ENCODE measurements at places on chromosomes 6 and 20.

GRCh38 chr6:13178107-13178506 is 150.2 kb downstream of the TBC1D7 start:
- DNase-seq, result no peak

DNA sequence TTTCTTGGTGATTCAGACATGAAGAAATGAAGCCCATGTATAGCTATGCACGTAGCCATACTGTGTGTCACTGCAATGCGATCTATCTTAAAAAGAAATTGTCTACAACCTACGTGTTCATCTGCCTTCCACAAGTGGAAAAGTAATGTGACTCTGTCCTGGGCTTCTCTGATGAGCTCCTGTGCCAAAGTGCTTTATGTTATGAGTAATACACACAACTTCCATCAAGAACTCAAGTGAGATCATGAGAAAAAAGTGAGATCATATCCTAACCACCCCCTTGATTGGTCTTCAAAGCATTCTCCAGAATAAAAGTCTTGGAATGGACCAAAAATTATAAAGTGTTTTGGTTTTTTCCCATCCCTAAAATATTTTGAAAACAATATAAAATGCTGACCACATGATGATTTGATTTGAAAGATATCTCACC is 114.3 kb downstream of the DST start:
- no peak for DNase-seq

DNA sequence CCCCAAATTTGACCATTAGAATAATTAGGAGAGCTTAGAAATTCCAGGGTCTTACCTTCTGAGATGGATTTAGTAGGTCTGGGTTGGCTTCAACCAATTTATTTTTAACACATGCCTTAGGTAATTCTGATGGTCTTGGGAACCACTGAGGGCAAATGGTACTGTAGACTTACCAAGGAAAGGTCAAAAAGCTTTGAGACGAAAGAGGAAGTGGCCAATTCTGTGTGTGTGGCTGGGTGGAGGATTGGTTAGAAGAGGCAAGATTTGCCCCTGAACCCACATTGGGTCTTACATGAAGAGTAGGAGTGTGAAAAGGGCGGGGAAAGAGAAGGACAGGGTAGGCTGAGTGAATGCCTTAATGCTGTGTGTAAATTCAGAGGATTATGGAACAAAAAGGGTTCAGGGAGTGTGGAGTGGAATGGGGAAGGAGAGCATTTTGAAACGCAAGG is 2.7 kb downstream of the ITCH start:
- no peak for DNase-seq

GRCh38 chr6:89410788-89411144 is 1.3 kb downstream of the RRAGD start:
- DNase-seq, result no peak

DNA sequence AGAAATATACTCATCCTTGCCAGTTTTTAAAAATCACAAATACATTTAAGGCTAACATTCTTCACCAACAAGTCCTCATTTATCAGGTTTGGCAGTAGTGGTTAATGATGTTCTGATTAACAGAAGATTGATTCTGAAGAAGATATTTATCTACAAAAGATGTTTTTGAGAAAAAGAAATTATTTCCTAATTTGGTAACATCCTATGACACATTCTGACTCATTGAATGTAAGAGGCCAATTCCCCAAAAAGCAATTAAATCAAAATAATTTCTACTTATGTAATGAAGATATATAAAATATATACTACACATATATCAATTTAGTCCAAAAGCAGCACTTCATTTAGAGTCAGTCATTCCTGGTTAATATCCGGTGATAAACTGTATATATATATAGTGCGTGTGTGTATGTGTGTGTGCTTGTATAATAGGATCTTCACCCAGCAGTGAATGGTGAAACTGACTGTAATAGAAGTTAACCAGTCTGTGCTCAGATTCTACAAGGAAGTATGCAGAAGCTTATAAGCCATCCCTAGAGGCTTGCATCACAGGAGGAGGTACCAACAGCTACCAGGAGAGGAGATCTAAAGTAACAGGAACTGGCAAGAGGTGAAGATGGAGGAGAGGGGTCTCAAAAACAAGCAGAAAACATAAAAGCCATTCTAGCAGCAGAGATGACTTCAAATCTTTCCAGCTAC is 82.9 kb upstream of the MARCKS start:
- DNase-seq, result no peak

DNA sequence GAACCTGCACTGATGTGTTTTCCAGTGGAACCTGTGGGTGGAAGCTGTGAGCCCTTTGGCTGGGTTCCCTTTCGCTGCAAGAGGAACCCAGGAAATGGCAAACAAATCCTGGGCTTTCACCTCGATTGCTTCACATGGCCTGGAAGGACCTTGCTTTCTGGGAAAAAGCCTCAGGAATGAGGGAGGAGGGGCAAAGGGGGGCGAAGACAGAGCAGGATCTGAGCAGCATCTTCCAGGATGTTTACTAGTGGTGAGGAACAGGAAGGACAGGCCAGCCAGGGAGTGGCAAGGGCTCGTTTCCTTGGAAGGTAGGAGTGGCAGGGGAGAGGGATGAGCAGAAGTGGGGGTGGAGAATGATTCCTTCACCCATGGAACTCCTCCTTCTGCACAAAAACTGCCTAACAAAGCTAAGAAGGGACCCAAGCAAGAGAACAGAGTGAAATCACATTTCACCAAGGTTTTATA is 5.9 kb downstream of the SLC2A10 start:
- DNase-seq, result no peak

DNA sequence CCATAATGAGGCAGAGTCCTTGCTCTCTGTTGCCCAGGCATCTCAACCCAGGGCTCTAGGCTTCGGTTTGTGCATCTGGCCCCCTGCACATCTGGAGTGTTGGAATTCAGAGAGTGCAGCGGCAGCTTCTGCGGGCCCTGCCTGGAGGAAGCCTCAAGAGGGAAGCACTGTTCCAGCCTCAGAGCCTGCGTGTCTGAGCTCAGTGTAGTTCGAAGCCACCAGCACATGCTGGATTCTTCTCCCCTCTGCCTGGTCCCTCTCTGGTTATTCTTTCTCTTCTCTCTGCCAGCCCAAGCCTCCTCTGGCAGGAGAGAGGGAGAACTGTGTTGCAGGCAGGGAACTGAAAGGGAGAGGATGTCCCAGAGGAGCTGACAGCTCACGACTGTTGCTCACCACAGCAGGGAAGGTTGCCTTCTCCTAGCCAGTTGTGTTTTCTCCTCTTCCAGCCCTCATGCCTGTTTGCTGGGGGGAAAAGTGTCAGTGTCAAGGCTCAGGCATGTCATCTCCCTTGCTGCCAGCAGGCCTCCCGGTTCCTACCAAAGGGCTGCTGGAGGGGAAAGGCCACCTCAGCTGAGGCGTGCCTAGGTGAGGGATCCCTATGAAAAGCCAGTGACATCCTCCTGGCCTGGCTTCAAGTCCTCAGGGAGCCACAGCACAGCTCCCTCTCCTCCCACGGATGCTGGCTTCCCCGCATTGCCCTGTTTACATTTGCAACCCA is 126.0 kb upstream of the LRFN2 start:
- DNase-seq, result no peak

GRCh38 chr6:119134752-119135151 is 56.3 kb upstream of the FAM184A start:
- DNase-seq, result no peak

- DNase-seq, result no peak
These were observed 482.8 kb upstream of the SULF2 start for GRCh38 chr20:48267860-48268633.

GRCh38 chr20:14657266-14658005 is 320.0 kb upstream of the FLRT3 start:
- DNase-seq, result no peak

DNA sequence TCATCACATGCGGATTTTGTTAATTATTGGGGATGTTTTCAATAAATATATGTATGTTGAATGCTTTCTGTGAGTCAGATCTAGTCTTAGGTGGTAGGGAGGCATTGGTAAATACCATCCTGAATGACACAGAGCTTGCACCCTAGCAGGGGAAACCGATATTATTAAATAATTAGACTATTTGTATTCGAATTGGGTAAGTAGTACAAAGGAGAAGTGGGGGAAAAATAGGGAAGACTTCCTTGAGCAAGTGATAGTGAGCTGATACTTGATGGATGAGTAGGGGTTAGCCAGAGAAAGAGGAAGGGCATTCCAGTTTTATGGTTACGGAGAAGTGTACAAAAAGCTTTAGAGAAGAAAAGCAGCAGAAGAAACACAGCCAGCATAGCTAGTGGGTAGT is 1.5 kb downstream of the RIOK1 start:
- no peak for DNase-seq

DNA sequence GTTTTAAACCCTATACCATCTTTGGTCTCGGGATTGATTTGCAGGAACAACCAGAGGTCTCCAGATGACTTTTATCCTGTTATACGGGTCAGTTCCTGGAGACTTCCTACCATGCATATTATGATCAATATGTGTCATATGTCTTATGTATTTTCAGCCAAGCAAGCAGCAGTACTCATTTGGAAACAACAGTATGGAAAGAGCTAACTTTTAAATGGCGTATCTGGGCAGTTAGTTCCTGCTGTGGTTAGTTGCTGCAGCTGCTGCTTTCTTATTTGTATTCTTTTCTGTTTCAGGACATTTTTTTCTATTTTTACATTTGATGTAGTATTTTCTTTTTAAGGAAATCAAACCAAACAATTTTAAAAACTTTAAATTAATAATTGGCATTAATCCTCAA is 207.5 kb downstream of the MANEA start:
- DNase-seq, result no peak

GRCh38 chr6:121806116-121806515 is 370.7 kb downstream of the GJA1 start:
- DNase-seq, result no peak

DNA sequence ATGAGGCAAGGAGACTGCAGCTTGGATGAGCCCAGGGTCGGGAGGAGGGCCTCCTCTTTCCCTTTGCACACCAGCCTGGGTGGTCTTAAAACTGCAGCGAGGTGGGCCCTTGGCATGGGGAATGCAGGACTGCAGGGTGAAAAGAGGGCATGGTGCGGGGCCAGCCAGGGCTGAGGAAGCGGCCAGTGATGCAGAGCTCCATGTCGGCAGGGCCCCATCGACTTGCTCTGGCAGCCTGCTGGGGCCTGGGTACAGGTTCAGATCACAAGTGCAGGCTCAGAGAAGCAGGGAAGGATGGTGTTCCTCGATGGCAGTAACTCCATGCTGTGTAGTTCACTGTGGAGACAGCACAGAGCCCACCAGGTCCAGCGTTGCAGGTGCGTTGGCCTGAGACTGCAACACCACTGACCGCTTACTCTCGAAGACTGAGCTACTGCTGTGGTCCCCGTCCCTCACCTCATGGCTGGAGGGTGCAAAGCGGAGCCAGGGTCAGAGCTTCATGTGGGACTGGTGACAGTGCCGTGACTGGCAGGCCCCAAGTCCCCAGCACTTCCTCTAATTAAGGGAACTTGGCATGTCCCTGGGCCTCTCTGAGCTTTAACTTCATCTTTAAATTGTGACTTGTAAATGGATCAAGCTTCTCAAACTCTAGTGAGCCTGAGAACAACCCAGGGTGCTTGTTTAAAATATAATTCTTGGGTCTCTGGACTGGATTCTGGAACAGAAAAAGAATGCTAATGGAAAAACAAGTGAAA is 223.2 kb downstream of the SYNDIG1 start:
- DNase-seq, result no peak

GRCh38 chr6:150535151-150535804 is 64.4 kb upstream of the PLEKHG1 start:
- DNase-seq, result no peak

- DNase-seq, result no peak
These were observed 246.9 kb downstream of the SOX4 start for GRCh38 chr6:21840428-21840827.

GRCh38 chr6:87110636-87111035 is 15.7 kb upstream of the CGA start:
- no peak for DNase-seq

GRCh38 chr6:32932132-32932868 is 8.5 kb downstream of the HLA-DMB start:
- DNase-seq, result no peak

GRCh38 chr6:166648846-166649245 is 21.8 kb upstream of the RPS6KA2 start:
- no peak for DNase-seq

DNA sequence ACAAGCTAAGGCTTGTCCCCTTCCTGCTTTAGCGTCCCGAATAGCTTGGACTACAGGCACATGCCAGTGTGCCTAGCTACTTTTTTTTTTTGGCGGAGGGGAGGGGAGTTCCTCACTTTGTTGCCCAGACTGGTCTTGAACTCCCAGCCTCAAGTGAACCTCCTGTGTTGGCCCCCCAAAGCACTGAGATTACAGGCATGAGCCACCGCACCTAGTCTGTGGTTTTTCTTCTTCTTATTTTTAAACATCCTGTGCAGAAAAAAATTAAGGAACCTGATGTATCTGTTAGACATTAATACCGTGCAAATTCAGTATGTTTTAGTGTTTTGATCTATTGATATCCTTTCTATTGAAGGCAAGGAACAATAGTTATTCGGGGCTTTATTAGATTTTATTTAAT is 25.7 kb downstream of the HIVEP1 start:
- no peak for DNase-seq

DNA sequence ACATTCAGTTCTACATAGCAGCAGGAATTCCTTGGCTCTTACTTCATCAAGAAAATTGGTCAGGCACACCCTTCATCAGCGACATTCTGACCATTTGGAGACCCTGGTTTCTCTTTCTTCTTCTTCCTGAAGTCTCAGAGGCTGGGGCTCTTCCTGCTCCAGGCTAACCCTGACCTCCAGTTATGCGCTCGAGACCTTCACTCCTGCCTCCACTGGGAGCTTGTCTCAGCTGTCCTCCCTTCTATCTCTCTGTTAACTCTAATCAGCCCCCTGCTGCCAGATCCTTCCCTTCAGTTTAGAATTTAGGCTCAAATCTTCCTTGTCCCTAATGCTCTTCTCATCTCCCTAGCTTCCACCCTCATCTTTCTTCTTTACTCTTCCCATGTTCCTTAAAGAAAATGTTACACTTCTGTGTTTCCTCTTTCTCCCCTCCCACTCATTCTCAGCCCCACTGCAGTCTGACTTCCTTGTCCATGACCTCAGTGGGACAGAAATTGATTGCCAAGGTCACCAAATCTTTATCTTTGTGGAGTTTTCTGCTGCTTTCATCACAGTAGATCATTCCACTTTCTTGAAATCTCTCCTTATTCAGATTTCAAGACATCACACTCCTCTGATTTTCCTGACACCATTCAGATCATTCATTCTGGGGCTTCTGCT is 8.4 kb upstream of the HLA-DOA start:
- DNase-seq, result no peak

DNA sequence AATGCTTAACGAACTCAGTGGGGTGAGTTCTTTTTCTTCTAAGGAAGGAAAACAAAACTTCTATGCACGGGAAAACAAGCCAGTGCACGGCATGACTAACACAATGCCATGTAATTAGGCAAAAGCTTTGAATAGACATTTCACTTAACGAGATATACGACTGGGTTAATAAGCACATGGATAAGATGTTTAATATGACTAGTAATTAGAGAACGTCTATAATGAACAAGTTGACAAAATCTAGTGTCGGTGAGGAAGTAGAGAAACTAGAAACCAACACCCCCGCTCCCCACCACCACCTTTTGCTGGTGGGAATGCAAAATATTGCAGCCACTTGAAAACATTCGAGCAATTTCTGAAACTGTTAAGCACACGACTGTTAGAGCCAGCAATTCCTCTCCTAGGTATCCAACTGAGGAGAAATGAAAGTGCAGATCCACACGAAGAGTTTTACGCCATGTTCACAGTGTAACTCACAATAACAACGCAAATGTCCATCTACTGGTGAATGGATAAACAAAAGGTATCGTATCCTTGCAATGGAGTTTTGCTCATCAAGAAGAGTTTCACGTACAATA is 644.9 kb upstream of the AGPAT4 start:
- no peak for DNase-seq

All from hippocampal formation (tissue), 2 donors.